A172 (cell line): ENCODE measurements at places on chromosomes 7 and 10.

- peak; percentile 75 for DNase-seq
These were observed 57.6 kb downstream of the RNLS start for GRCh38 chr10:88525371-88526069.

- DNase-seq = no peak
These were observed 97.6 kb downstream of the SGMS1 start for GRCh38 chr10:50526185-50526584.

GRCh38 chr7:80334196-80334595, 177.7 kb downstream of the GNAT3 start:
- DNase-seq = no peak

GRCh38 chr7:66575398-66575797, 53.3 kb upstream of the KCTD7 start:
- DNase-seq = no peak

GRCh38 chr7:48428091-48428684, 256.9 kb downstream of the ABCA13 start:
- DNase-seq = no peak

DNA sequence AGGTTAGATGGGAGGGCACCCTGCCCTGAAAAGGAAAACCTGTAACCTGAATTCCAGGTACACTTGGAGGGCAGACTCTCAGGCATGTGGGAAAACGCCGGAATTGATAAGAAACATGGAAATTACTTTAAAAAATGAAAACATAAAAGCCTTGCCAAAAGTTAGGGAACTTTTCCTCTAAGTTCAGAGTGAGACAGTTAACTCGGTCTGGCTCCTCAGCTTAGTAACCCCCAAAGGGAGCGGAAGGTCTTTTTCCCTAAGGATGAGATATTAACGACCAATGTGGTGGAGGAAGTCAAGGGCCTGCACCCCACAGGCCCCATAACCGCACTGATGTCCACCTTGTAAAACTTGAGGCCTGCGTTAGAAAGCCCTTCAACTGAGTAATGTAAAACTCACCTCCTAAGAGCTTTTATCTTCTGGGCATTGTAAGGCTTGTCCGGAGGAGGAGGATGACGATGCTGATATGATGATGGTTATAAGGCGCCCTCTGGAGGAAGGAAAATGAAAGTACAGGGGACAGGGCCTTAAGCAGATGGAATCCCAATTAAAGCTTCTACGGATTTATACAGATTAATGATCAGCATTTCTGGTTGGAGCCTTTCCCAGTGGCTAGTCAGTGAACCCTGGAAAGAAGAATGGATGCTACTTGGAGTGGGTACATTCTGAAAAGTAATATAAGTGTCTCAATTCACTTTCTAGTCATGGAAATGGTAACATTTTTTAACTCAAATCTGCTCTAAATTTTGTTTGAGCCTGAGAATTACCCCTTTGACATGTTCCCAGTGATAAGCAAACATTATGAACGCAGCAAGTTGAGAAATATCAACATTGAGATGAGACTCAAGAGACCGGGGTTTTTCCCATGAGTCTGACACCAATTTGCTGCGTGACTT, 694 bp downstream of the COL1A2 start:
- peak; percentile 91 for DNase-seq

DNA sequence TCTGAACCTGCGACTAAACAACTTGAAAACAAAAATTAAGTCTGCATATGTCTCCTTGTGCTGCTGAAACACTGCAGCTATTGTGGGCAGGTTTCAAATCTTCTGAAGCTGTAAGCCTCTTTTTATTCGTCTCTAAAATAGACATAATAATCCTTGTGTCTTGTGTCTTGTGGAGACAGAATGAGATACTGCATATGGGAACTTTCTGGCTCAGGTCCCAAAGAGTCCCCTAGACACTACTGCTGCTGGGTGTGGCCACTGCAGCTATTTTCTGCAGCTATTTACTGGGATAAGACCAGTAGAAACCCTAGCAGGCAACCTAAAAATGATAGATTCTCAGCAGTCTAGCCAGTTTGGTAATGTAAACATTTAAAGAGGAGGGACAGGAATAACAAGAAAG, 252.0 kb downstream of the ELMO1 start:
- DNase-seq = no peak
